ENCODE measurements at places on chromosomes 6 and 20.

GRCh38 chr20:47656318-47656717 lies 129.0 kb downstream of the SULF2 start:
- no peak for ATAC-seq

DNA sequence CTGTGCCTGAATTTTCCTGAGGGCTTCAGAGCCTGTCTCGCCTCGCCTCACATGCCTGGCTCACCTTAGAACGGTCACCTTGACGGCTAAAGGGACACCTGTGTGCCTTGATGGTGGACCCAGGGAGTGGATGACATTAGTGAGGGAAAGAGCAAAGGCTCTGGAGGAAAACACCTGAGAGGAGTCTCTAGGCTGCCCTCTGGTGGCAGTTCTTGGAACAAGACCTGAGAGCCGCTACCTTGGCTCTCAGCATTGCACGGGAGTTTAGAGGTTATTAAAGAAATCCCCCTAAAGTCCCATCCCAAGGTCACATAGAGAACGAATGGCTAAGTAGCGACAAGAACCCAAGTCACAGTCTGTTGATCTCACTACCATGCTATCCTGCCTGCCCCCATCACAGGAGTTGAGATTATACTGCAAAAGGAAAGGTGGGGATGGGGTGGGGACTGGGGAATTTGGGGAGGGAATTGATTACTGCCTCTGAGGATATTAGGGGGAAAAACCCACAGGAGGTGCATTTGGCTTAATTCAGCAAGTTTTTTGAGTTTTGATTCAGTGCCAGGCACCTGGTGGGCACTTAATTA lies 7.9 kb upstream of the CDSN start:
- no peak for ATAC-seq

GRCh38 chr6:3280866-3281465 lies 22.2 kb downstream of the PSMG4 start:
- ATAC-seq = no peak

DNA sequence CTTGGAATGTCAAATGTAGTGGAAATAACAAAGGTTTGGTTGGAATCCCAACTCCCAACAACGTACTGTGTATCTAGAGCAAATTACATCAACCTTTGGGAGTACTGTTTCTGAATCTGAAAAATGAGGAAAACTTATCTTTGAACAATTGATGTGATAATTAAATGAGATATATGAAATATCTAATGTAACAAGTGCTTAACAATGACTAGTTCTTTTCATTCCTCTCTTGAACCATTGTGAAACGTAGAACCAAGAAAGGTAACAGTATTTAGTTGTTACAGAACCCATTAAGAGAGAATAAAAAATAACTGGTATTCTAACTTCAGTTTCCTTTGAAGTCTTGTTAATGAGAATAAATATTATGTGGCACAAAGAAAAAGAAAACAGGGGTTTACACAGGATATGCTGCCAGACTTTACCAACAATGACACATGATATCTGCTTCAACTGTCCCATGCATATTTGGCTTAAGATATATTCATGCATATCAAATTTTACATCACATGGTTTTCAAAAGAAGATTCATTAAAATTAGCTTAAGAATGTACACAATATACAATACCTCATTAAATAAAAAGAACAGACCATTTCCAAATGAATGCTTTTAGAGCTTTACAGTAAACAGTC lies 111.8 kb downstream of the ATG5 start:
- ATAC-seq = no peak

DNA sequence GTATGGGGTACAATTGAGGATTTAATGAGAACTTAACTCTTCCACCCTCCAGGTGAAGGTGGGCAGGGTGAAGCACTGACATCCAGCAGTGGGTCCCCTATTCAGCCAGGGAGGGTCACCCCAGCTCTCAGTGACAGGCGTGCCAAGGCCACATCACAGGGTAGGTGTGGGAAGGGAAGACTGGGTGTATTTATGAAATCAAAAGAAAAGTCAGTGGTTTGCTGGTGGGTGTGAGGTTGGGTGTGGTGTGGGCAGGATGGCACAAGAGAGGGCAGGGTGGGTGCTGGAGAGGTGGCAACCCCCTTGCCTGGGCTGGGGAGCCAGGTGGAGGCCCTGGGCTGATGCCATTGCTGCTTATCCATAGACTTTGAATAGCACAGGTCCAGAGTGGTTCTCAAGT lies 16.6 kb downstream of the SYNDIG1 start:
- no peak for ATAC-seq

DNA sequence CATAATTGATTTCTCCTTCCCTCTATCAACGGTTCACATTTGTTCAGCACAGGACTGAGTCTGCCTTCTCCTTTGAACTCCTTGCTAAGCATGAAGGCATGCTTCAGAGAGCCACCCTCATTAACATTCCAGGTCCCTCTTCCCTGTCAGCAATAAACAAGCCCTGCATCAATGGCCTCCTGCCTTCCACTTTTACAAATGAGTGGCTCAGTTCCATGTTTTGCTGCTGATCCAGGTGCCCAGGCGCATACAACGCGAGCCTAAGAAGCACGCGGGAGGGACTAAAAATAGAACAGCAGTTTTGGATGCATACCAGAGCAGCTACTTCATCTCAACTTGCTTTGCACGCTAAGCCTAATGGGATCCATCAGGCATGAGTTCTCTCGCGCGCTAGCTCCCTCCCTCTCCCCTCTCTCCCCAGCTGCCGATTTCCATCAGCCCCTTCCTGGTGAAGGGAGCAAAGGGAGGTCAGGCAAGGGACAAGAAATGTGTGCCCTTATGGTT lies 53.4 kb downstream of the TRAF3IP2 start:
- peak; percentile 89 for ATAC-seq

GRCh38 chr20:49592120-49592519 lies 24.2 kb upstream of the PTGIS start:
- no peak for ATAC-seq

DNA sequence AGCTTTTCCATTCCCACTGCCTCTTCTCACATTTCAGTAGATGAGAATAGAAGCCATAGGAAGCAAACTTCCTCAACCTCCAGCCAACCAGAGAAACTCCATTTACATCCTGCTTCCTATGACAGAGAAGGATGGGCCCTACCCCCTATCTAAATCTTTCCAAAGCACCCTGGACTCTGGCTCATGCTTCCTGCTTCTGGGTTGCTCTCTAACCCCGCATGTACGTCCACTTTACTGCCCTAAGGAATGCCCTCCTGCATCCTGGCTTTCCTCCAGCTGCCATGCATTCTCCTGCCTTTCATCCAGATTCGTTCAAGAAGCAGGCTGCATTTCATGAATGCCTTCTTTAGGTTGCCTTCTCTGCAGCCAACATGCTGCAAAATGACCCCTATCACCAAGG lies 91.9 kb downstream of the FAM217A start:
- ATAC-seq = no peak

GRCh38 chr6:97110149-97110548 lies 172.9 kb downstream of the MMS22L start:
- no peak for ATAC-seq

DNA sequence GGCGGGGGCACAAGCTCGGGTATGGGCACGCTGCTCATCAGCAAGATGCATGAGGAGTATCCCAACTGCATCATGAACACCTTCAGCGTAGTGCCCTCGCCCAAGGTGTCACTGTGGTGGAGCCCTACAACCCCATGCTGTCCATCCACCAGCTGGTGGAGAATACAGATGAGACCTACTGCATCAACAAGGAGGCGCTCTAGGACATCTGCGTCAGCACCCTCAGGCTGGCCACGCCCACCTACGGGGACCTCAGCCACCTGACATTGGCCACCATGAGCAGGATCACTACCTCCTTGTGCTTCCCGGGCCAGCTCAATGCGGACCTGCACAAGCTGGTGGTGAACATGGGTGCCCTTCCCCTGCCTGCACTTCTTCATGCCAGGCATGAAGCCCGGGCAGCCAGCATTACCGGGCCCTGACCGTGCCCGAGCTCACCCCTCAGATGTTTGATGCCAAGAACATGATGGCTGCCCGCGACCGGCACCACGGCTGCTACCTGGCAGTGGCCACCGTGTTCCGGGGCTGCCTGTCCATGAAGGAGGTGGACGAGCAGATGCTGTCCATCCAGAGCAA lies 12.8 kb downstream of the GABRR2 start:
- no peak for ATAC-seq

GRCh38 chr6:117168296-117169063 lies 96.9 kb upstream of the VGLL2 start:
- ATAC-seq = no peak

DNA sequence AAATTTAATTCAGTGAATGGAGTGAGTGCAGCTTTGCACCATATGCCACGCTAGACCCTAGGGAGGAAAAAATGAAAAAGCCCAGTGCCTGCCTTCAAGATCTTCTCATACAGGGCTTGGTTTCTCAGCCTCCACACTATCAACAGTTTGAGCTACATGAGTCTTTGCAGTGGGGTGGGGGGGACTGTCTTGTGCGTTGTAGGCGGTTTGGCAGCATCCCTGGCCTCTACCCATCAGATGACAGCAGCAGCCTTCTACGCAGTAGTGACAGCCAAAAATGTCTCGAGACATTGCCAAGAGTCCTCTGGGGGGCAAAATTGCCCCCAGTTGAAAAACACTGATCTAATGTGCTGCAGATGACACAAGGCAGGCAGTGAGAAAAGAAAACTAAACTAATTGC lies 6.2 kb downstream of the CDH22 start:
- ATAC-seq = no peak

- ATAC-seq = no peak
These were observed 89.3 kb downstream of the L3MBTL3 start for GRCh38 chr6:130107710-130108109.

GRCh38 chr20:60463798-60464197 lies 505.6 kb downstream of the CDH26 start:
- no peak for ATAC-seq

- no peak for ATAC-seq
These were observed 117.5 kb downstream of the GMPR start for GRCh38 chr6:16355699-16356446.

DNA sequence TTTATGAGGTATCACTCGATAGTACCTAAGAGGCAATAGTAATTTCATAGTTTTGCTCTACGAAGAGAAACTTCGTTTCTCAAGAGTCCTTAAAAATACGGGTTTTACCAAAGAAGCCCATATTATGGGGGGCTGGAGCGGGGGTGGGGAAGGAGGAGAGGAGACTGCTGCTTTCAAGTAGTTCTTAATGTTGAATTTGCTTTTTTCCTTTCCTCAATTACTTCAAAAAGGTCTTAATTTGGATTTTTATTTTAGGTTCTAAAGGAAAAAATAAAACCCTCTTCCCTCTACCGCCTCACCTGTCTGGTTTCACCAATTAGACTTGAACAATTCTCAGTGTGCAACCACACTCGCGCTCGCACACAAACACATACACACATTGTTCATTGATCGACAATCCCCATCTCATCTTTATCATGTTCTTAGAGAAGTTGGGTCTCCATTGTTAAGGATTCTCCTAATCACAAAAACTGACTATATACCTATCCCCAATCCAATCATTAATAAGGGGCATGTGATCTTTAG lies 97.2 kb downstream of the HFE start:
- no peak for ATAC-seq

DNA sequence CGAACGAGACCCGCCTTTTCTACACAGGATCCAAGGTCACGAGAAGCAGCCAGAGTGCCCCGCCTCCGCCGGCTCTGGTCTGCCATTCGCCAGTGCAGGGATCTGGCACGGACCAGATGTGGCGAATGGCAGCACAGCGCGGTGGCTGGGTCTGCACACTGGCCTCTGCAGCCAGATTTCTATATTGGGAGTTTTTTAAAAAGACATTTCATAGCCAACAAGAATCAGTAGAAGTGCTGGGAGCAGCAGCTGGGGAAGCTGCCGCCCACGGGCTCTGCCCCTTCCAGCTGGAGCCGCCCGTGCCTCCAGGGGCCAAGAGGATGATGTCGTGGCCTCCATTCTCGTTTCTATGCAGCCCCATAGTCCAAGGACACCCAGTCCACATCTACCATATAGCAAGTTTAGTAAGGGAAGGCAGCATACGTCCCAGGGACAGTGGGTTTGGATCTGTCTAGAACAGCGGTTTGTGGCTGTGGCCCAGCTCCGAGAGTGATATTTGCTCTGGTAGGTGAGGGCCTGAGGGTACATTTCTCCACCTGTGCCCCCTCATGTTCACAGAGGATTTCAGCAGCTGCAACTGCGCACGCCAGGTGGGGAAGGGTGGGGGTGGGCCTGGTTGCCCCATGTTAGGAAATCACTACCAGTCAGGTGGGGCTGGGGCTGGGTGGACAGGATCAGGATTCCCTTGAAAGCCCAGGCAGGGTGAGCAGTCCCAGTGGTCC lies 333.7 kb downstream of the ZFAND3 start:
- no peak for ATAC-seq

DNA sequence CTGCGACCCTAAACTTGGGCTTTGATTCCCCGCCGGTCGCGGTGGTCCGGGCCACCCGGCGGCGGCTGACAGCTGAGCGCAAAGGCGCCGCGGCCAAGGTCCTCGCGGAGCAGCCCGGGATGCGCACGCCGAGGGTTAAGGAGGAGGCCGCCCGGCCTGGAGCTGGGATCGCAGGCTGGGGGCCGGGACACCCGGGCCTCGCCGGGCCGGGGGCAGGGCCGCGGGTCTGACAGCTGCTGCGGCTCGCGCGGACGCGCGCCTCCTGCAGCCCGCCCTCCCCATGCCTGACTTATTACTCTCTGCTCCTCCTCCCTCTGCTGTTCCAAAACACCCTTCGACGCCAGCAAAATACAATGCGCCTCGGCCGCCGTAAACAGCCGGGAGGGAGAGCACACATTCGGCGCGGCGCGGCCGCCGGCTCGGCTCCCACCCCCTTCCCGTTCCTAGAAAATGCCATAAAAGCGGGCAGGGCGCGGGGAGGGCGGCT lies 746 bp downstream of the BACH2 start:
- peak; percentile 77 for ATAC-seq

DNA sequence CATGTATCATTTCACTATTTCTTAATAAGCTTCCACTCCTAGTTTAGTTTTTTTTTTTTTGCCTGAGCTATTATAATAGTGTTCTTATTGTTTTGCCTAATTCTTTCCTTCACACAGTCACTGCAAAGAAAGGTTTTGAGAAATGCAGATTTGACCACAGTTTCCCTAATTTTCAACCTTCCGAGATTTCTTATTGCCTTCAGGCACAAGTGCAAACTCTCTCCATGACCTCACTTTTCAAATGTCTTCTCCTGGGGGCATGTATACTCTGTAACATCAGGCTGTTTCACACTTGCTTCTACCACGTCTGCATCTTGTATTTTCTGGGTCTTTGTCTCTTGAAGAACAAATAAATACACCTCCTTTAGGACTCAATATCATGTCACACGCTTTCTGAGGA lies 339.0 kb upstream of the CITED2 start:
- no peak for ATAC-seq

GRCh38 chr20:62413896-62414481 lies 6.9 kb upstream of the CABLES2 start:
- ATAC-seq = no peak

DNA sequence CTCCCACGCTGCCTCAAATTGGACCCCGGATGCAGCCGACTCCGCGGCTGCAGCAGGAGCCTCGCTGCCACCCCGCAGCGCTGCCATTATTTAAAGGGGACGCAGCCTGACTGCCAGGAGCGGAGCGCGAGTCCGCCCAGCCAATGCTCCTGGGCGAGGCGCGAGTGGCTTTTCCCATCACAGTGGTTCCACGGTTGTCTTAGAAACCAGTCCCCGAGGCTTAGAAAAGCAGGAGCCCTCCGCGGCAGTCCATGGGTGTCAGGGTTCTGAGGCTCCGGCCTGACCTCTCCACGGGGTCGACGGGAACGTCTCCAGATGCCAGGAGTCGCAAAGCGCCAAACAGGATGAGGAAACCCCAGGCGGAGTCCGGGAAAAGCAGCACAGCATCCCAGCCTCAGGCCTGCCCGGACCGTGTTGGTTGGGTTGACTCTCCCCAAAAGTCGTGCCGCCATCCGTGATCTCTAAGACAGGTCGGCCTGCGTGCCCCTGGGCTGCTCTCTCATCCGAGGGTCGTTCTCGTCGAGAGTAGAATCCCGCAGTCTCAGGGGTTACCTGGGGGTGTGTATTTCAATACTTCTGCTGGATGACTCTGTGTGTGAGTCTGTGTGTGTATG lies 975.8 kb upstream of the DEFB115 start:
- no peak for ATAC-seq
